ENCODE measurements at places on chromosomes 3 and 15.

DNA sequence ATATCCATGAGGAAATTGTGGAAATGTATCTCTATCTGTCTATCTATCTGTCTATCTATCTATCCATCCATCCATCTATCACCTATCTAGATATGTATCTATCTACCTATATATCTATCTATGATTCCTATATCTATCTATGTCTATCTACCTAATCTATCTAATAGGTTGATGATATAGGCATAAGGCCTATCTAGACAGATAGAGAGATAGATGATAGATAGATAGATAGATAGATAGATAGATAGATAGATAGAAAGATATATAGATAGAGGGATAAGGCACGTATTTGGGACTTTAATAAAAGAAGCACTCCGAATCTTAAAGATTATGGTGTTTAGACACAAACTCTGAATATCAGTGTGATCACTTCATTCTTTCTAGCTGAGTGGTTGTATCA lies 58.1 kb downstream of the DIPK2A start:
- DNase-seq = no peak

DNA sequence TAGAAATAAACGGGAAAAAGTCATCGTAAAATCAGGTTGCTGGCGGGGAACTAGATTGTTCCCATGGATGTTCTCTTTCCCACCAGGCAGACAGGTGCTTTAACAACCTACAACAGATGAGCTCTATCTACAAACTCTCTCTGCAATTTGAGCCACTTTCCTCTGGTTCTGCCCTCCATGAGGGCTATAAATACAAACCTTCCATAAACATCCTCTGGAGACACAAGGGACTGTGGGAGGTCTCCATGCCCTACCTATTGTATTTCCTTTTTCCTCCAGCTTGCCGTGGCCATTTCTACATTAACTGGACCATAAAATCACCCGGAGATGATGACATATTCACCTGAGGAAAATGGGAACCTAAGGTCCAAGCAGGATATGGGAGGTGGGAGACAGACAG lies 151.1 kb downstream of the GABRB3 start:
- DNase-seq = no peak

DNA sequence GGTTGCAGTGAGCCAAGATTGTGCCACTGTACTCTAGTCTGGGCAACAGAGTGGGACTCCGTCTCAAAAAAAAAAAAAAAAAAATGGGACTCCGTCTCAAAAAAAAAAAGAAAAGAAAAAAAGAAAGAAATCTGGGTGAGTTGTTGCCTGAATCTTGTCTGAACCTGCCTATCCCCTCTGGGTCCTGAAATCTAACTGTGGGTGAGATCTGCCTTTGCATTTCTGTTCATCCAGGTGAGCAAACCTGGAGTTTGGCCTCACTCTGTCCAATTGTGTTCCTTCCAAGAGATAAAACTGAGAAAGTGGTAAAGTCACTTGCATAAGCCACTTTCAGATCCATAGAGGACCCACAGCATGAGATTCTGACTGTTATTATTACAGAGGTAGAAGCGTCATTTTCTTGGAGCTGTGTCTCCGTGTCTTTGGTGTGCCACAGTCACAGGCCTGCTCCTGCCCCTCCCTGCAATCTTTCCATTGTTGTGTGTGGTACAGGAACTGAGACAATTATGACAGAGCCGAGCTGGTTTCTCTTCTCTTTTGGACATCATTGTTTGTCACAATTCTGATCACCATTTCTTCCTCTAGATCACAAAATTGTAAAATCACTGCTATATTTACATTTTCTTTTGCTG lies 235.9 kb downstream of the LPP start:
- peak; percentile 2 for DNase-seq

- DNase-seq = no peak
These were observed 99.9 kb downstream of the SRGAP3 start for GRCh38 chr3:9149566-9149965.

- no peak for DNase-seq
These were observed 302.1 kb upstream of the STT3B start for GRCh38 chr3:31230425-31231223.

DNA sequence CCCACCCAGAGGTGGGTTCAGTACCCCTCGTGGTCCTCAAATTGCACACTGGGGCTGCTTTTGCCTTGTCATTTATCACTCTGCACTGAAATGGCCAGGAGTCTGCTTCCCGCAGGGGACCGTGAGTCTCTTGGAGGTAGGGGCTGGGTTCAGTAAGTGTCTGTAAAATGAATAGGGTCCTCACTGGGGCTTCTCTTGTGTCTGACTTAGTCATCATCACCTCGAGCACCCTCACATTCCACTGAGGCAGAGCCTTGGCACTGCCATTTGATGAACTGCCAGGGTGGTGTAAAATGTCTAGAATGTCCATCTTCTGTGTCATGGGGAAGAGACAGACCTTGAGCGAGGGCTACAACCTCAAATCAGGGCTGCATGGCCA lies 61.0 kb upstream of the RYK start:
- no peak for DNase-seq

DNA sequence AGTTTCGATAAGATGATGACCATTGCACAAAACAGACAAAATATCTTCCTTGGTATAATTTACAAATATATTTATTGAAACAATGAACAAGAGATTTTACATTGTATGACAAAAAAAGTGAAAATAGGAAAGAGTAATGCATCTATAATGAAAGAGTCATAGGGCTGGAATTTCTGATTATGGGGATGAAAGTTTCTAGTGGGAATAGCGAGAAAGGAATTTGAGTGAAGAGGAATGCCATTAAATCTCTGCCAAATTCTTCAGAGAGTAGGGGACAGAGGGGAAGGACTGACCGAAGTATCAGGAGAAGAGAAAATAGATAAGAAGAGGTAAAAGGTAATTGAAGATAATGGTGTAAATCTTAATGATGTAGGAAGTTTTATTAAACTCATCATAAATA lies 125.4 kb downstream of the VGLL3 start:
- no peak for DNase-seq

GRCh38 chr15:70140025-70140542 lies 42.4 kb upstream of the TLE3 start:
- DNase-seq = no peak

DNA sequence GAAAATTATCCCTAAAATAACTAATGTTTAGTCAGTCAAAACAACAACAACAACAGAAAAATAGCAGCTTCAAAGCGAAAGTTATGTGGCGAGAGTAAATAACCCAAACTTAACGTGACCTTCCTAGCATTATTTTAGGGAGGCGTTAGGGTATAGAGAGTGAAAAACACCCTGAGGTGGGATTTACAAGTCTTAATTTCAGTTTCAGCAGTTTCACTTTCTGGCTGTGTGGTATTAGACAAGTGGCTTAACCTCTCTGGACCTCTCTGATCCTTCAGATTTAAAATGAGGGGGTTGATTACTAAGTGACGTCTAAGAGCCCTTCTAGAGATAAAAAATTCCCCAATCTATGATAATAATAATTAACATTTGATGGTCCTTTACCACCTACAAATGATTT lies 291.2 kb downstream of the ZBTB20 start:
- DNase-seq = no peak

DNA sequence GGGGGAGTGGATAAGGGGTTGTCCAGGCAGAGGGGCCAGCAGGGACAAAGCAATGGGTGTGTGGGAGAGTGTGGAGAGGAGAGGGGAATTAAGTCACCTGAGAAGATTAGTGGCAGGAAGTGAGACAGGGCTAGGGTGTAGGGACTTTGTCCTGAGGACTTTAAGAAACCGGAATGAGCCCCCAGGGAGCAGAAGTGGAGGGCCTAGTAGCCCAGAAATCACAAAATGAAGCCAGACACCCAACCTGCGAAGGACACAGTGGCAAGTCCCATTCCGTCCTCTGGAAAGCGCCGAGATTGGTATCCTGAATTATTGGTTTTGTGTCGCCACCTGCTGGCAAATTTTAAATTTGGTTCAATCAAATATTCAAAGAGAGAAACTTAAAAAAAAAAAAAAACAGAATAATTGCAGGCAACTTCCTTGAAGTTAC lies 78.0 kb upstream of the SLC25A36 start:
- DNase-seq = no peak

DNA sequence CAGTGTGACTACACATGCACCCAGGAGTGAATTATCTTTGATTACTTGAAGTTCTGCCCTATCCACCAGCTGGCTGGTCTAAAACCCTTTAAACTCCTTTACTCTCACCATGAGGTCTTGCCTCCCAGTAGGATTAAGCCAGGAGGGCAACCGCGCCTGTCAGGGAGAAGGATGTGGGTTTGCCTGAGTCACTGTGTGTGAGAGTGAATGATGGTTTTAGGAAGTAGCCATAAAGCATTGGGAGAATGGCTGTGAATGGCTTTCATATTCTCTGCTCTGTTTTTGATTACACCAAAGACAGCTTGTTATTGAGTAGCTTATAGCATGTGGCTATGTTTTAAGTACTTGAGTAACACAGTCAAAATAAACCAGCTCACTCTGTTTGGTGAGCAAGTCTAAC lies 637.7 kb upstream of the TBL1XR1 start:
- DNase-seq = no peak

- no peak for DNase-seq
These were observed 470.8 kb downstream of the SOX2 start for GRCh38 chr3:182182531-182182968.

GRCh38 chr15:88083811-88084760 lies 172.5 kb downstream of the NTRK3 start:
- no peak for DNase-seq

DNA sequence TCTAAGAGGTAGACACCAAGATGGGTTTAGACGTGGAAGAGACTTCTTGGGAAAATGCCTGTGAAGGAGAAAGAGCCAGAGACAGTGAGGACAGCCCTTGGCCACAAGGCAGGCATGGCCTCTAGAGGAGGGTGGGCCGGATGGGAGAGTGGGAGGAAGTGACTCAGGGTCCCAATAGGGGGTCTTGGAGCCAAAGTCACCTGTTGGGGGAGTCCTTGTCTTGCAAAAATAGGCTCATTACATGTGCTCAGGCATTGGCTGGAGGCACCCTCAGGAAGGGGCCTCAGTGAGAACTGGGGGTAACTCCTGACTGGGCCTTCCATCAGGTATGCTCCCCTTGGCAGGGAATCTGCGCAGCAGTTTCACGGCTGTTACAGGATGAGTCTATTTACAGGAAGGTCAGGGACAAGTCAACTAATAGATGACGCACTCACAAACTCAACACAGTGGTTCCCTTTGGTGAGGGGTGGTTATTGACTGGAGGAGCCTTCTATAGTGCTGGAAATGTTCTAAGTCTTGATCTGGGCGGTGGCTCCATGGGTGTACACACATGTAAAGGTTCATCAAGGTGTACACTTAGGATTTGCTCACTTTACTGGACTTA lies 259.6 kb downstream of the XXYLT1 start:
- DNase-seq = no peak

- no peak for DNase-seq
These were observed 65.8 kb downstream of the TFRC start for GRCh38 chr3:196016059-196016458.

- no peak for DNase-seq
These were observed 51.0 kb upstream of the TP63 start for GRCh38 chr3:189580190-189580589.

- DNase-seq = no peak
These were observed 639 bp upstream of the POLR2M start for GRCh38 chr15:57705746-57706404.

DNA sequence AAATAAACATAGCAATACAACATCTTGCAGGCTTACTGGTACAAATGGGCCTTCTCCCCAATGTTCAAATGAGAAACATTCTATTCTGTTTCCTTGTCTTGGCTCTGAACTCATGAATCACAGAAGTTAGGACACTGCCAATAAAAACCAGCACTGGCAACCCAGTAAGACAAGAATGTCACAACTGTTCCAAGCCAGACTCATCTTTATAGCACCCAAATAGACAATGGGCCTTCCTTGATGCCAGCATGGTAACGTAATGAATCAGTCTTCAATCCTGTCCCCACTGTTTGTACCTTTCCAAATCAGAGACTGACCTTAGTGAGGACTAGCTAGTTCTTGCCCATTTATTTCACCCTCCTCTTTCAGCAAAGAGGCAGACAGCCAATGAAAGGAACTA lies 14.1 kb upstream of the RPS17 start:
- no peak for DNase-seq

- DNase-seq = no peak
These were observed 92.0 kb downstream of the CADM2 start for GRCh38 chr3:85050821-85051220.

DNA sequence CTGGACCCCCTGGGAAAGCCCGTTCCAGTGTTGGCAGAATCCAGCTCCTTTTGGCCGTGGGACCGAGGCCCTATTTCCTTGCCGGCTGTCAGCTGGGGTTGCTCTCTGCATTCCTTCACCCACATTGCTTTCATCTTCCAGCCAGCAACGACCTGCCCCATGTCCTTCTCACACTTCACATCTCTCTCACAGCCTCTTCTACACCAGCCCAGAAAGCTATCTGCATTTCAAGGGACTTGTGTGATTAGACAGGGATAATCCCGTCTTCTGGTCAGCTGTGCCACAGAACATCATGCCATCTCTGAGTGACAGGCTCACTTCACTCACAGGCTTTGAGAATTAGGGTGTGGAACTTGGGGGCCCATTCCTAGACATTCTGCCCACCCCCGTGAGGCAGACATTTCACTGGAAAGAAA lies 16.4 kb downstream of the EFCC1 start:
- no peak for DNase-seq
